ENCODE measurements at places on chromosomes 3 and 15.

DNA sequence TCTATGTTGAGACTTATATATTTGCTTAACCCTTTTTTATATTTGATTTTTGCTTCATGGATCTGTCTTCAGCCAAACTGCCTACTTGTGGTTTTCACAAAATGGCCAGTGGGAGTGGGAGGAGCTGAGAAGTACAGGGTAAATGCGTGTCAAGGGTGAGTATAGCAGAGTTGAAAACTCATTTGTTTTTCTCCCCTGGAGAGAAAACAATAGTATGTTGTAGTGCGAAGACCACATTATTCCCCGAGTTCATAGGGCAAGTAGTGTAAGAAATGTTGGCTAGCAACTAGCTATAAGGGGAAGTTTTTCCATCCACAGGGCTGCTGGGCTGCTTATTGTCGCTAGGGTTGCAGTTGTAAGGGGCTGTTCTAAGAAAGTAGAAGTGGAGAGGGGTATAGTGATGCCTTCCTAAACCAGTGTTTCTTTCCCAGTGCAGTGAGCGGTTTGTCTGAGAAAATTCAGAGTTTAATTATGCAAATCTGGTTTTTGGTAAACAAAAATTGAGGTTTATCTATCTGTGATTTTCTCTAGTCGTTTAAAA is 153.8 kb upstream of the AZI2 start:
- no peak for DNase-seq

- no peak for DNase-seq
Measured at GRCh38 chr3:76242886-76243753, 457.8 kb upstream of the ZNF717 start.

DNA sequence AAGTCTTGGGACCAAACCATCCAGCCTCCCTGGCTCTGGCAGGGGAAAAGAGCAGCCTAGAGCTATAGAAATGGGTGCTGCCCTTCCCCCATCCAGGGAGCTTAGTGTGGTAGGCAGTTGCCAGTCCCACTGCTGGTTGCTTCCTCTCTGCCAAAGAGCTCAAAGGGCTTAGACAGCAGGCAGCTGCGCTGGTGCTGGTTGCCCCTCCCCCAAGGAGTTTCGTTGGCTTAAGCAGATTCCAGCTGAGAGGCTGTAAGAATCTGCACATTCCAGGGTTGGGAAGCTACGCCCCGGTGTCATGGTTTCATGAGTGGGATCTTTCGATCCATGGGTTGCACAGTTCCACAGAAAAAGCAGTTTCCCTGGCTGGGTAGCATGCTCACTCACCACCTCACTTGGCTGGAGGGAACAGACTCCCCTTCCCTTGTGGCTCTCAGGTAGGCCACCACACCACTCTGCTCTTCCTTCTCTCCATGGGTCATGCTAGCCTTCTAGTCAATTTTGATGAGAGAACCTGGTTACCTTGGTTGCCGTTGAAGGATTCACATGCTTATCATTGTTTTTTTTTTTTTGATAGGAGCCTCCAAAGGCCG is 195.1 kb downstream of the EPHA6 start:
- no peak for DNase-seq

DNA sequence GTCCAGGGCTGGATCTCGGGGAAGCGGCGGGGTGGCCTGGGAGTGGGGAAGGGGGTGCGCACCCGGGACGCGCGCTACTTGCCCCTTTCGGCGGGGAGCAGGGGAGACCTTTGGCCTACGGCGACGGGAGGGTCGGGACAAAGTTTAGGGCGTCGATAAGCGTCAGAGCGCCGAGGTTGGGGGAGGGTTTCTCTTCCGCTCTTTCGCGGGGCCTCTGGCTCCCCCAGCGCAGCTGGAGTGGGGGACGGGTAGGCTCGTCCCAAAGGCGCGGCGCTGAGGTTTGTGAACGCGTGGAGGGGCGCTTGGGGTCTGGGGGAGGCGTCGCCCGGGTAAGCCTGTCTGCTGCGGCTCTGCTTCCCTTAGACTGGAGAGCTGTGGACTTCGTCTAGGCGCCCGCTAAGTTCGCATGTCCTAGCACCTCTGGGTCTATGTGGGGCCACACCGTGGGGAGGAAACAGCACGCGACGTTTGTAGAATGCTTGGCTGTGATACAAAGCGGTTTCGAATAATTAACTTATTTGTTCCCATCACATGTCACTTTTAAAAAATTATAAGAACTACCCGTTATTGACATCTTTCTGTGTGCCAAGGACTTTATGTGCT is 527 bp downstream of the B2M start:
- peak; percentile 63 for DNase-seq

DNA sequence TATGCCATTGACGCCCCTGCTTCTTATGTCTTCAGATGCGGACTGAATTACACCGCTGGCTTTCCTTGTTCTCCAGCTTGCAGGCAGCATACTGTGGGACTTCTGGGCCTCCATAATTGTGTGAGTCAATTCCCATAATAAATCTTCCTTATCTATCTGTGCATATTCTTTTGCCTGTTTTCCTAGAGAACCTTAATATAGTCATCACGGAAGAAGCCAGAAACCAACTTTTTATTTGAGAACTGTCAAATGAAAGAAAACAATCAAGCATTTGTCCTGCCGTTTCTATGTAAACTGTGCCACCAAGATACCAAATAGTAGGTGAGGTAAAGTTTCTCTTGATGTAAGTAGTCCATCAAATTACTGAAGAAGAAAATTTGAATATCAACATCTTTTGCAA is 51.8 kb upstream of the B3GALNT1 start:
- no peak for DNase-seq

GRCh38 chr3:13653631-13654279 is 104.8 kb downstream of the FBLN2 start:
- DNase-seq, result peak; percentile 18

GRCh38 chr3:16511681-16512434 is 1.6 kb downstream of the RFTN1 start:
- peak; percentile 89 for DNase-seq

- DNase-seq, result no peak
Measured at GRCh38 chr3:46998852-46999515, 19.5 kb downstream of the NBEAL2 start.

- DNase-seq, result no peak
Measured at GRCh38 chr3:187769771-187770170, 24.5 kb upstream of the BCL6 start.

DNA sequence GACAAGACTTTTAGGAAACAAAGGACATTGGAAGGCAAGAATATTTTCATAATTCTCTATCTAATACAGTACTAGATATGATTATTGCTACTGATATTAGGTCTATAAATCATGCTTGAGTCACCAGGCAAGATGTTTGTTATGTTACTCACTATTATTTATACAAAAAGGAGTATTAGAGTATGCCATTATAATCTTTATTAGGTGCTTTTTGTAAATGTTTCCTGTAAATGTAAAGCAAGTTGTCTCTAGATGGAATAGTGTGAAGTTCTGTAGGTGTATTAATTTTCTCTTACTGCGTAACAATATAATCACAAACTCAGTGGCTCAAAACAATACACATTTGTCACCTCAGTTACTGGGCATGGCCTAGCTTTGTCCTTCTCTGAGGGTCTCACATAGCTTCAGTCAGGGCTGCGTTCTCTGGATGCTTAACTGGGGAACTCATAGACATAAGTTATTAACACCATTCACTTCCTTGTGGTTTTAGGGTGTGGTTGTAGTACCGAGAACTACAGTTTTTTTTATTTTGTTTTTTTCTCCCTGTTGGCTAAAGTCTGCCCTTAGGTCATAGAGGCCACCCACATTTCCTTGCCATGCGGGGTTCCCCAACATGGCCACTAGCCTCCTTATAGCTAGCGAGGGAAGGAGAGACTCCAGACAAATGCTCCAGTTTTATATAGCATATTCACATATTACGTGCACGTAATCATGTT is 20.3 kb upstream of the MAP3K13 start:
- DNase-seq, result no peak

GRCh38 chr15:70375586-70375985 is 277.9 kb upstream of the TLE3 start:
- no peak for DNase-seq

DNA sequence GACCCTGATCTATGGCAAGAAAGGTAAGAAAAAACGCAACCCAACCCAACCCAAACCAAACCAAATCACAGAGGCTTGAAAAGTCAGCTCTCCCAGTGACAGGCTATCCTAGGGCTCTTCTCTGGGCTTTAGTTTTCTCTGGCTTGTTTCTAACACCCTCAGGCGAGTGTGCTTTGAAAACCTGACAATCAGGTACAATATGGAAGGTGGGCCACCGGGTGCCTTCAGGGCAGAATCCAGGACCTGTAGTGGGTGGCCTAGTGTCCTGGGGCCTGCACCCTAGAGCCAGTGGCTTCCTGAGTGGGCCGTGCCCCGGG is 46.8 kb downstream of the BHLHE40 start:
- no peak for DNase-seq

- DNase-seq, result no peak
Measured at GRCh38 chr3:108287146-108287545, 9.2 kb upstream of the HHLA2 start.

DNA sequence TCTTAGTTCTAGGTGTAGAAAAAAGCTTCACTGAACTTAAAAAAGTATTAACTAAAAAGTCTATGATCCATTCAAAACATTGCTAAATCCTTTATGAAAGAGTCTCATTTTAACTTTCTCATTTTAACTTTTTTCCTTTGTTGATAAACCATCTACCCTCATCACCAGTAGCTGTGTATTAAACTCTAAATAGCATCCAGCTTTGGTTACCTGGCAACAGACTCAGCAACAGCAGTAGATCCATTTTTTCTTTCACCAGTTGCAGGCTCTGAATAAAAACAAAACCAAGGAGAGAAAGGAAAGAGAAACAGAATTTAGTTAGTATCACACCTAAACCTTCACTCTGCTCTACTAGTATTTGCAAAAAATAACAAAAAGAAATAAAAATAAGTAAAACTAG is 51.6 kb downstream of the TP53BP1 start:
- DNase-seq, result peak; percentile 6

GRCh38 chr15:90343302-90343790 is 8.7 kb upstream of the ZNF774 start:
- DNase-seq, result no peak

DNA sequence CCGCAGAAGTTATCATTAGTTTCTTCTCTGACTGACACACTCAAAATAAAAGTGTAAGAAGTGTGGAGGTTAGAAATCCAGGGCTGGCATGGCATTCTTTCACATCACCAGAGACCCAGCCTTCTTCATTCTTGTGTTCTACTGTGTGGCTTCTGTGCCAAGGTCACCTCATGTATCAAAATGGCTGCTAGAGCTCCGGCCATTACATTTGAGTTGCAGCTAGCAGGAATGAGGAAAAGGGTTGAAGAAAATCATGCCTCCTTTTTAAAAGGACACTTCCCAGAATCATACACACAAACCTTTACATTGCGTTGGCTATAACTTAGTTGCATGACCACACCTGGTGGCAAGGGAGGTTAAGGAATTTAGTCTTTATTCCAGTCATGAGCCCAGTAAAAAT is 345.6 kb upstream of the PROK2 start:
- no peak for DNase-seq

GRCh38 chr3:122952520-122952919 is 75.0 kb downstream of the SEMA5B start:
- DNase-seq, result no peak

- no peak for DNase-seq
Measured at GRCh38 chr3:75380276-75380771, 283.8 kb upstream of the FRG2C start.

- no peak for DNase-seq
Measured at GRCh38 chr3:112948346-112948838, 26.5 kb downstream of the CD200R1 start.
